Fibroblast of lung (primary cell): ENCODE measurements at places on chromosomes 1 and 21.

GRCh38 chr1:211748810-211749209, 73.4 kb upstream of the NEK2 start:
- no peak for DNase-seq

GRCh38 chr1:178092878-178093493, 918 bp upstream of the RASAL2 start:
- DNase-seq = no peak

- DNase-seq = no peak
Observed at GRCh38 chr1:22340066-22340465, 111.6 kb upstream of the ZBTB40 start.

DNA sequence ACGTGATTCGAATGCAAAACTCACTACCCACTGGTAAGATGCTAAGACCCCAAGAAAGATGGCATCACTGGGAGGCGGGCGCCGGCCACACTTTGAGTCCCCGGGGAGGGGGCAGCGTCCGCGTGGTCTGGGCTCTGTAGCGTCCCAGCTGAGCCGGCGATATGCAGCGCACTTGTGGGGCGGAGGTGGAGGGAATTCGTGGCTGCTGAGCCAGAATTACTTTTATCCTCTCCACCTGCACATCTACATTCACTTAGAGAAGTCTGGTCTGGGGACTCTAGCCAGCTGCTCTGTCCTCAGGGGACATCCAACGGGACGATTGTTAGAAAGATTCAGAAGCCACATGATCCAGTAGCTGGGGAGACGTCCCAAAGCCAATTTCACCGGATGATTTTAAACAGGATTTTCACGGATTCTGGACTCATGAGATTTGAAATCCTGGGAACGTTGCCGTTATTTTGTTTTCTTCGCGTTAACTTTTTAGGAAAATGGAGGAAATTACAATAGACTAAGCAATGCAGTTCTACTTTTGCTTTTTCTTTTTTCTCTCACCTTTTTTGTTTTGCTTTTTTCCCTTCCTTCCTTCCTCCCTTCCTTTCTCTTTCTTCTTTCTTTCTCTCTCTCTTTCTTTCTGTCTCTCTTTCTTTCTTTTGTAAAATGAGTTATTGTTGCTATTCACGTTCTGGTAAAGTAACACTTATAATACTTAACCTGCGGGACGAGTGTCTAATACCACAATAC, 1.3 kb downstream of the JAM2 start:
- peak; percentile 10 for DNase-seq

DNA sequence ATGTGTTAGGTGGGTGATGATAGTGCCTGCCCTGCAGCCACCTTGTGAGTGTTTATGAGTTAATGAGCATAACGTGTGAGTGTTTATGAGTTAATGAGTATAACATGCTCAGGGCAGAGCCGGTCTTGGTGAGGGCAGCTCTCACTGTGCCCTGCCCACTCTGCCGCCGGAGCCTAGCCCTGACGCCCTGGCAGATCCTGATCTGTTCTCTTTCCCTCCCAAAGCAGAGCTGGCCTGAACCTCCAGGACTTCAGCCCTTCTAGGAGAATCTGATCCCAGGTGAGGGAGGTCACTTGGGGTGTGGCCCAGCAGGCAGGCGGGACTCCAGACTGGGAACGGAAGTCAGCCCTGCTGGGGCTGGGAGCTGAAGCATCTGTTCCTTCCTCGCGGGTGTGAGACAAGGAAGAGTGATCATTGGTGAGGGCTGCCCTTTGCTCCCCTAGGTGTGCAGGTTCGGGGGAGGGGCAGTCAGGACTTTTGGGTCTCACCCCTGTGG, 5.7 kb downstream of the FBLIM1 start:
- DNase-seq = no peak

DNA sequence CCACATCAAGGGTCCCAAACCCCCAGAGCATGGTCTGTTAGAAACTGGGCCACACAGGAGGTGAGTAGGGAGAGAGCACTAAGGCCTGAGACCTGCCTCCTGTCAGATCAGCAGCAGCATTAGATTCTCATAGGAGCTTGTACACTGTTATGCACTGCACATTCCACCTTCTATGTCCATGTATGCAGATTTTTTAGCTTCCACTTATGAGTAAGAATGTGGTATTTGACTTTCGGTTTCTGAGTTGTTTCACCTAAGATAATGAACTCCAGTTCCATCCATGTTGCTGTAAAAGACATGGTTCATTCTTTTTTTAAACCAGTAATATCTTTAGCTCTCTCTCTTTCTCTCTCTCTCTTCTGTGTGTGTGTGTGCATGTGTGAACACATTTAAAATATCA, 663 bp upstream of the GBP6 start:
- DNase-seq = peak; percentile 52

GRCh38 chr1:158999316-159000069, 10.2 kb upstream of the IFI16 start:
- peak; percentile 98 for DNase-seq

- peak; percentile 64 for DNase-seq
Observed at GRCh38 chr1:218211241-218211640, 73.9 kb upstream of the RRP15 start.

DNA sequence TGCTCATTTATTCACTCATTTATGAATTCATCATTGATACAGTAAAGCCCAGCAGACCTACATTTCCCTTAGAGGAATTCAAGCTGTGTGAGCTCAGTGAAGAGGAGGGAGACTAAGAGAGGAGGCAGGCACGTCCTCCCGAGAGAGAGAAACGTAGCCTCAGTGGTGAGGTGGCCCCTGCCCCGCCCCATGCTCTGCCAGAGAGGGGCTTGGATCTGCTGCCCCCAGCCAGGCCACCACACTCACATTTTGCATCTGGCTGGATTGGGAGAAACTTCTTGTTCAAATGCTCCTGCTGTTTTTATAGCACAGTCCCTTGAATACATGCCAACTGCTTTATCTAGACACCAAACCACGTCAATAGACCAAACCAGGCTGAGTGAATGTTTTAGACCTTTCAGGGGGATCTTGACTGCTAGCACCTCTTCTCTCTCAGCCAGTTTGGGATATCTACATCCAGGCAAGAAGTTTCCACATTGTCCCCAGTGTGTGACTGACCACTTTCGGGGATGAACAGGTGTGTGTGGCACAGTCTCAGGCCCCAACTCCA, 67.7 kb upstream of the AJAP1 start:
- no peak for DNase-seq

DNA sequence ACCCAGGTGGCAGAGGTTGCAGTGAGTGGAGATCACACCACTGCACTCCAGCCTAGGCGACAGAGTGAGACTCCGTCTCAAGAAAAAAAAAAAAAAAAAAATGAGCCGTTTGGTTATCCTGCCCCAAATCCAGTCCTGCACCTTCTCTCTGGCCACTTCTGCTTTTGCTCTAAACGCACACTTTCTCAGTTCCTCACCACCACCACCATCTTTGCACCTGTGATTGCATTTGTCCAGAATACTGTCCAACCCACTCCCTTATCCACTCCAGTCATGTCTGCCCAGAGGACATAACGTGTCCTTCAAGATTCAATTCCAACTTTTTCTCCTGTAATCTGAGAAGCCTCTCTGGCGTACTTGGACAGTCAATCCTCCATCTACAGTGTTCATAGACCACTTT, 2.2 kb upstream of the NEK2 start:
- no peak for DNase-seq

DNA sequence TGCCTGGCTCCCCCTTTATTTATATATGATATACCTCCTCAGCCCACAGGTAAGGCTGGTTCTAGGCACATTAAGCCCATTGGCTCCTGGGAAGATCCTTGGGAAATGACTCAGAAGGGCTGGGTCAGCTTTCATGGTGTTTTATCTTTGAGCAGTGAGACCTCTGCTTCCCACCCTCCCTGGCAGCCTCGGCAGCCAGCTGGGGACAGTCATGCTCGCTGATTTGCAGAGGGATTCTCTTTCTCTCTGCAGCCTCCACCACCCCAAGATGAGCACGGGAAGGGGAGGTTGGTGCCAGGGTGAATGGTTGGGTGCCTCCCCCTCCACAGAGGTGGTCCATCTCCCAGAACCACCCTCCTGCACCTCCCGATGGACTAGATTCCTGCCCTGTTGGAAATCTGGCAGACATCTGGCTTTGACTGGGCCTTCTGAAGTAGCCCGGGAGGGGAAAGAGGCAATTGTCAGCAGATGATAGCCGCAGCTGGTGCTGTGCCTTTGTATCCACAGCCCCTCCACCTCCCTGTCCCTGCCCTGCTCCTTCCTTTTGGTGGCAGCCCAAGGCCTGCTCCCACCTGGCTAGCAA, 24.6 kb downstream of the IER5 start:
- peak; percentile 70 for DNase-seq

GRCh38 chr1:181514298-181515290, 31.3 kb downstream of the CACNA1E start:
- no peak for DNase-seq

DNA sequence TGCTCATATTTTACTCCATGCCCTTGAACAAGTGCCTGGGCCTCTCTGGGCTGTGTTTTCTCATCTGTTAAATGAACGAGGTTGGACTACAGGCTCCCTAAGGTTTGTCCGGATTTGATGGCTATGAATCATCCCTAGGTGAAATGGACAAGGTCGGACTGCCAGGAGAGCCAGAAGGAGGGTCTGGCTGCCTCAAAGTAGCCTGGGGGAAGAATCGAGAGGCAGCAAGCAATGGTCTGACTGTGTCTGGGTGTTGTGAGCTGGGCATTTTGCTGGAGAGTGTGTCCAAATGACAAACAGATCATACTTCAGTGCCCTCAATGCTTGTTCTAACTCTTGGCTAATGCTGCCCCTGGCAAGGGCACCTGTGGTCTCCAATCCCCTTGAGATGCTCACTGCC, 730.9 kb downstream of the PTPRU start:
- no peak for DNase-seq

GRCh38 chr1:6800745-6801144, 15.5 kb downstream of the CAMTA1 start:
- DNase-seq = peak; percentile 60

DNA sequence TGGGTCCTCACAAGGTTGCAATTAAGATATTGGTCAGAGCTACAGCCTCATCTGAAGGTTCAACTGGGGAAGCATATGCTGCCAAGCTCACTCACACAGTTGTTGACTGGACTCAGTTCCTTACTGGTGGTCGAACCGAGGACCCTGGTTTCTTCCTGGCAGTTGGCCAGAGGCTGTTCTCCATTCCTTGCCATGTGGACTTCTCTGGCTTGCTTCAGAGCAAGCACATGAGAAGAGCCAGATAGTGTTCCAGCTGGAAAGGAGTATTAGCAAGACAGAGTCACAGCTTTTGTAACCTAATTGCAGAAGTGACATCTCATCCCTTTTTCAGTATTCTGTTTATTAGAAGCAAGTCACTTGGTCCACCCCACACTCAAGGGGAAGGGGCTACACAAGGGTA, 23.6 kb downstream of the POU2F1 start:
- DNase-seq = no peak

GRCh38 chr1:195105773-195106172, 1502.5 kb downstream of the KCNT2 start:
- DNase-seq = no peak

DNA sequence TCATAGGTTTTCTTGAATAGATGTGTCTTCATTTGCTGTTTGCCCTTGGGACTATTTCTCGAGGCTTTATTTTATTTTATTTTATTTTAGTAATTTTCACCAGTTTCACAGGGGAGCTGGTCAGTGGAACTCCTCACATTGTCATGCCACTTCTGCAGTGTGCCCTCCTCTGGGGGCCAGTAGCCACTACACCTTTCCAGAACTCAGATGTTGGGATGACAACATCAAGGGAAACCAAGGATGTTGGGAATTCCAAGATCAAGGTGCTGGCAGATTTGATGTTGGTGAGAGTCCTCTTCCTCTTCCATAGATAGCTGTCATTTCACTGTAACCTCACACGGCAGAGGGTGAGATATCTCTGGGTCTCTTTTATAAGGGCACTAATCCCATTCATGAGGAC, 35.5 kb downstream of the SLC26A9 start:
- no peak for DNase-seq
